ENCODE measurements at places on chromosomes 12 and 14.

GRCh38 chr14:61322011-61322798 is 826 bp downstream of the PRKCH start:
- DNase-seq = no peak

DNA sequence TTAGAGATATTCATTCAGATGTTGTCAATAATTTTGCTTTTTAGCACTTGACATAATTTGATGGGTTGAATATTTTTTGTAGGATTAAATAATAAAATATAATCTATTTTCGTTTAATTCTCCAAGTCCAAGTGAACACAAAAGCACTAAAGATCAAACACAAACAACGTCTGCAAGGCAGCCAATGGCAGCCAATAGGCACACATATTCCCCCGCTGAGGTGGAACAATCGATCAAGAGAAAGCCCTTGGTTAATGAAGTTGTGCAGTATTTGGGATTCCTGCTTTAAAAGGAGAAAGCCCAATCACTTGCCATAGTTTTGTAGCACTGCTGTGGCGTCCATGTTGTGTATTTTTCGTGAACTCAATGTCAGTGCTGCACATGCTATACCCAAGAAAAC is 1.5 kb downstream of the DHRS7 start:
- DNase-seq = no peak

DNA sequence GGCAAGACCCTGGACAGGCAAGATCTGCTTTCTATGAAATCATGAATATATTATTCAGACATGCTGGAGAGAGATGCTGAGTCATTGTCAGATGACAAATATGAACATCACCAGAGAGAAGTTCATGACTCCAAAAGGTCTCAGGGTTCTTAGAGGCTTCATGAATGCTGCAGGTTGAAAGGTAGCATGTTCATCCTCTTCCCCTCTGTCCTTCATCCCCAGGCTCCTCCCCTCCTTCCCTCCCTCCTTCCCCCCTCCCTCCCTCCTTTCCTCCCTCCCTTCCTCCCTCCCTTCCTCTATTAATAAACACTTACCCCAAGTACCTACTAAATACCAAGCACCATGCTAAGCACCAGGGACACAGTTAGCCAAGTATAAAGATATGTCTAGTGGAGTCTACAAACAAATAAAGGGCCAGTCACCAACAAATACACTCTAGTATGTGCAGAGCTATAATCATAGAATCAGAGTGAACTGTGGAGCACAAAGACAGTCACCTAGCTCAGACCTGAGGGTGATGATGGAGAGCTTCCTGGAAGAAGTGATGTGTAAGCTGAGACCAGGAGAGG is 46.2 kb downstream of the RPH3A start:
- DNase-seq = no peak

GRCh38 chr12:43392116-43392515 is 159.9 kb downstream of the ADAMTS20 start:
- no peak for DNase-seq

- no peak for DNase-seq
Observed at GRCh38 chr12:124207617-124208016, 87.3 kb upstream of the RFLNA start.

DNA sequence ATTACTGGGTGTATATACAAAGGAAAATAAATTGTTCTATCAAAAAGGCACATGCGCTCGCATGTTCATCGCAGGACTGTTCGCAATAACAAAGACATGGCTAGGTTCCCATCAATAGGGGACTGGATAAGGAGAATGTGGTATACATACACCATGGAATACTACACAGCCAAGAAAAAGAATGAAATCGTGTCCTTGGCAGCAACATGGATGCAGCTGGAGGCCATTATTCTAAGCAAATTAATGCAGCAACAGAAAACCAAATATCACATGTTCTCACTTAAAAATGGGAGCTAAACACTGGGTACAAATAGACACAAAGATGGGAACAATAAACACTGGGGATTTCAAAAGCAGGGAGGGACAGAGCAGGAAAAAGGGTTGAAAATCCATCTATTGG is 58.6 kb downstream of the PKP2 start:
- no peak for DNase-seq

- no peak for DNase-seq
Observed at GRCh38 chr14:102570334-102570995, 22.0 kb upstream of the RCOR1 start.

GRCh38 chr14:102586420-102587104 is 5.9 kb upstream of the RCOR1 start:
- DNase-seq = no peak

- no peak for DNase-seq
Observed at GRCh38 chr12:127583041-127583440, 683.9 kb upstream of the TMEM132C start.

DNA sequence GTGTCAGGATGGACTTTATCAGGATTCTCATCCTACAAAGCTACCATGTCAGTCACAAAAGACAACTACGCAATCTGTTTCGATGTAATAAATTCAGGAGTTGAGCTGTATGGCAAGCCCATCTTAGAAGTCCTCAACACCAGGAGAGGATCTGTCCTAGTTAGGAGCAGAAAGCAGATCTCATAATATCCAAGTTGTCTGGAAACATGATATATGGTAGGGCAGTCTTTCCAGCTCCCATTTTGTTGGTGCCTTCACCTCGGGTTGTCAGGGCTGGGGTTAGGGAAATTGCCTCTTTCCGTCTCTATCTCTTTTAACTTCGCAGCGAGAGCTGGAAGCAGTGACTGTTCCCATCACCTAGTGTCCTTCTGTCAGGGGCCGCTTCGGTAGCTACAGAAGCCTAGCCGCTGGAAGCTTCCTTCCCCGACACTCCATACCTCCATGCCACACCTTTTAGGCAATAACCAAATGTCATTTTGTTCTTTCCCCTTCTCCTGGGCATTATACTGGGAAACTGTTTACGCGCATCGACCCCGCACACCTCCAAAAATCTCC is 1.4 kb downstream of the NIN start:
- DNase-seq = no peak

GRCh38 chr12:6113691-6114475 is 10.6 kb downstream of the VWF start:
- no peak for DNase-seq

DNA sequence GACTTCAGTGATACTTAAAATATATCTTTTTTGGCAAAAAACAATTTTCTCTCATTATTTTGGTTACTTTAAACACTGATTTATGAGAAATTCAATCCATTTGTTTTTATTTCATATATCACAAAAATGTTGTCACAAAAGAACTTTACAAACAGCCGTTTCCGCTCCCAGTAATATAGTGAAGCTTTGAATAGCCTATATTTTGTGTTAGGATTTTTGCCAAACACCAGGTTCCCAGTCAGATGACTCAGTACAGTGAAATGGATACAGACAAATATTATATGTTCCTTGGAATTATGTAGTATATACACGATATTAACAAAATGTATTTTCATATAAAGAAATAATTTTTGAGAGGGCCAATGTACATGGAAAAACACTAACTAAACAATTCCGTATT is 411.1 kb downstream of the CCER1 start:
- DNase-seq = no peak

DNA sequence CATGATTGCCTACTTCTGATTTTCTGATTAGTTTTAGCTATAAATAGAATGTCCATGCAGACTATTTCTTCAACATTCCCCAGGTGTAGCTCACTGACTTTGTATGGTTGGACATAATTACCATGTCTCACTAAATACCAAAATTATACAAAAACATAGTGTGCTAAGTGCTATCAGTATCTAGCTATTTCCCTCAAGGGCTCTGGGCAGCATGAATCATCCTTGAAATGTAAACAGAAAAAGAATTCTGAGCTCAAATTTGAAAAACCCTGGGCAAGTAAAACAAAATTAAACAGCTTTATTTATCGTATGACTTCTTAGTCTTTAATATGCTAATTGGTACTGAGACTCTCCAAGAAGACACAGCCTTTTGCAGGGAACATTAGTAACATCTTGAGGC is 82.9 kb downstream of the SPATA7 start:
- no peak for DNase-seq

- no peak for DNase-seq
Observed at GRCh38 chr12:12918781-12919389, 27.5 kb downstream of the GPRC5A start.

DNA sequence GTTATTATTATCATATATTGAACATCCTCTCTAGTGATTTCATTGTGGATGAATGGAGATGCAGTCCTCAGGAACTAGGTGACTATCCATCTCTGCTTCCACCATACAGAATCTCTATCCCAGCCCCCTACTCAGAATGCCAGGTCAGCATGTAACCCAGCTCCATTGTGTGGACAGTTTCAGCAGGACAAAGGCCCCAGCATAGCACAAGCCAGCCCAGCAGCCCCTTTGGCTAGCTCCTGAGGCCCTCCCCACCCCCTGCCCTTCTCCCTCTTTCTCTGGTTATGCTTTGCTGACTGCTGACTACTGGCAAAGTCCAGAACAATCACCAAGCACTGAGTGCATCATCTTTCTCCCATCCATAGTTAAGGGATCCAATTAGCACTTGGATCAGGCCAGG is 5.8 kb upstream of the SPRYD4 start:
- no peak for DNase-seq

Data from stimulated activated CD4-positive, alpha-beta T cell treated with anti-CD3 and anti-CD28 coated beads, Interleukin-2, amount 100 ng/mL, for 4 hours (primary cell).